ENCODE measurements at places on chromosomes 7 and 10. TPM values are rescaled to one million over a fixed set of nuclear protein-coding genes. Genes with fewer than 3 reads are reported as not detected.

The PKD2L1 gene
- not detected for total RNA-seq

The MYOF gene
- 9.7 TPM for total RNA-seq

DNA sequence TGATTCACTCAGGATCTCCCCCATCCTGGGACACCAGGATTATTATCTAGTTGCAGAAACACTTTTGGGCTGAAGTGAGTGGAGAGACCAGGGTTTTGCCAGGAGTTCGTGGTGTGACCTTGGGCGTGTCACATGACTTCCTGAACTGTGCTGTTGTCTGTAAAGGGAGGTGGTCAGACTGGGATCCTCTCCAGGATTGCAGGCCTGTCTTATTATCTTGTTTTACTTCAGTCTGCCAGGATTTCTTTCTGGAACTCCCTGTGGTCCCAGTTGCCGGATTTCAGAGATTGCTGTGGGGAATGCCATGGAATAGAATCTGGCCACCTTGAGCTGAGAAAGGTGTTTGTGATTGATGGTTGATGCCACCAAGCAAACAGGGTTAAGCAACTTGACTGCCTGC lies 35.8 kb downstream of the CRCP start:
- no peak for DNase-seq

The XRCC2 gene
- total RNA-seq = 1.3 TPM

The MYH16 gene
- total RNA-seq = not detected

The TNKS2 gene
- total RNA-seq = 47.0 TPM

- DNase-seq = no peak
These were observed 212.8 kb downstream of the TRIL start for GRCh38 chr7:28745351-28745750.

The ANKRD61 gene
- total RNA-seq = not detected

GRCh38 chr10:131757285-131758058 lies 143.3 kb upstream of the PPP2R2D start:
- DNase-seq = no peak

- no peak for DNase-seq
These were observed 188.4 kb downstream of the DYNC1I1 start for GRCh38 chr7:95960706-95961244.

The NEUROG3 gene
- total RNA-seq = not detected

The EBLN1 gene
- total RNA-seq = not detected

The GIMAP1 gene
- total RNA-seq = 11.1 TPM

GRCh38 chr10:1151076-1152033 lies 95.2 kb downstream of the WDR37 start:
- DNase-seq = no peak

- no peak for DNase-seq
These were observed 65.6 kb upstream of the NANOS1 start for GRCh38 chr10:118963933-118964332.

The ALOX5 gene
- total RNA-seq = 8.6 TPM

GRCh38 chr7:83014546-83014945 lies 148.1 kb downstream of the PCLO start:
- no peak for DNase-seq

- no peak for DNase-seq
These were observed 1.8 kb upstream of the RPA3 start for GRCh38 chr7:7720193-7720592.

DNA sequence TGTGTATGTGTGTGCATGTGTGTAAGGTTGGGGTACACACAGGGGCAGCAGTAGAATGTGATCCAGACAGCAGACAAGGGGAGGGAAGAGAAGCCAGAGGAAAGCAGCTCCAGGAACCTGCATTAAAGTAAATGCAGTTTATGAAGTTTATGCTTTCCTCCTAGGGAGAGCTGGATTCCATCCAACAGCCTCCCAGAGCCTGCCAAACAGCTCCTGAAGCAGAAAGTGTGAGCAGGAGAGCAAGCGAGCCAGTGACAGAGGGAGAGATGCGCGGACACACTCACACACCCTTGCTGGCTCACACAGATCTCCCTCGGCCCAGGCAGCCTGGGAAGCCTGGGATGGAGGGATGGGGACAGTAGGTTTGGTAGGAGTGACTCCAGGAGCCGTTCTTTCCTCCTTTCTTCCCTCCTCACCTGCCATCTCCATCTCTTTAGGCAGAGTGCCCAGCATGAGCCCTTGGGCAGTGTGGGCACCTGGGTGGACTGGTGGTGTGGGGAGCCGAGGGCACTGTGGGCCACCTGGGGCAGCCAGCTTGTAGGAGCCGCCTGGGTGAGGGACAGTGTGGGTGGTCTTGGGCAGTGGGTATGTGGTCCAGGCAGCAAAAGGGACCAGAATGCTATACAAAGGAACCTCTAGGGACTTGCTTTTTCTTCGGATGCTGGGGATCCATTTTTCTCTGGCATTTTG lies 46.1 kb downstream of the PAX2 start:
- no peak for DNase-seq

DNA sequence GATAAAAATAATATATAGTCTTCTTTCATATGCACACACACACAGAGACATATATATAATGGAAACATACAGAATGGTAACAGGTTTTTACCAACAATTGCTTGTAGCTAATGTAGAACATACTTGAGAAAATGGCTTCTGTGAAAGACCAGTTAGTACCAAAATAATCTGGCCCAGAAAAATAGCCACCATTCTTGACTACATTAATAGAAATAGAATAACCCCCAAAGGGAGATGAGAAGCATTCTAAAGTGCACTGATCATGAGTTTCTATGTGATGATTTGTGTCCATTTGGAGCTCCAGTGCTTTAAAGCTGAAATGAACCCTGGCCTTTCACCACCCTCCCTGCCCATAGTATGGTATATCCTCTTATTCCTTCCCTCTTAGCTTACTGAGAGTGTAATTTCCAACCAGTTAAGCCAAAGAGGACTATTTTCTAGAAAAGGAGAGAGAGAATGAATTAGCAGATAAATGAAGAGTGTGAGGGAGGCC lies 22.9 kb upstream of the IFIT2 start:
- DNase-seq = no peak

- DNase-seq = no peak
These were observed 180.7 kb downstream of the DIP2C start for GRCh38 chr10:508726-509125.

DNA sequence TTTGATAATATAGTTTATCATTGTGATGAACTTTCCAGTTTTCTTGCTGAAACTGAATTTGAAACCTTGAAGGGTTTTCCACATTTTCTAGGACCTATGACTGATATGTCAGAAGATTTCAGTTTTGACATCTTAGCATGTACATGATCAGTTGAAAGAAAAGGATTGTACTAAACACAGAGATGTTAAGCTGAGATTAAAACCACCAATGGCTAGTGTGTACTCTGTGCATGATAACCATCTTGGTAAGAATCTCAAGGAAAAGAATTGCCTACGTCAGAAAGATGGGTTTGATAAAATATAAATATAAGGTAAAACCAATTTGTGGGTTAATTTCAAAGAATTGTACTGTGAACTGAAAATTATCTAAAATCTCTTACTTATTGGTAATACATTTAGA lies 776.4 kb downstream of the GATA3 start:
- DNase-seq = no peak

- no peak for DNase-seq
These were observed 156.9 kb downstream of the EBF3 start for GRCh38 chr10:129807211-129807610.

DNA sequence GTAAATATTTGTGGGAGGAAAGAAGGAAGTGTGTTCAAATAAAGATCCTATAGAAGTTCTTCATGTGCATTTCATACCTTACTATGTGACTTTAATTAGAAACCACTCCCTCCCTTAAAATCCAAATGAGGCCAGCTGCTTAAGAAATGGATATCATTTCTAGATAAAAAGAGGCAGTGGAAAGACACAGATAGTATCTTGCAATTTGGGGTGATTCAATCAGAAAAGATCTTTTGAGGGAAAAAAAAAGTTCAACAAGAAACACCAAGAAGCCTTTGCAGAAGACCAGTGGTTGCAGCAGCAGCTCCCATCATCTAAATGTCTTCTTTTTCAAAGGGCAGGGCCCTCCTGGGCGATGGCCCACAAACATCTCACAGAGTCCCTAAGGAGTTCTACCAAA lies 200.1 kb downstream of the LRRN3 start:
- DNase-seq = no peak

GRCh38 chr10:101780818-101781654 lies 2.2 kb downstream of the NPM3 start:
- DNase-seq = peak; percentile 62

The SLC26A3 gene
- not detected for total RNA-seq

DNA sequence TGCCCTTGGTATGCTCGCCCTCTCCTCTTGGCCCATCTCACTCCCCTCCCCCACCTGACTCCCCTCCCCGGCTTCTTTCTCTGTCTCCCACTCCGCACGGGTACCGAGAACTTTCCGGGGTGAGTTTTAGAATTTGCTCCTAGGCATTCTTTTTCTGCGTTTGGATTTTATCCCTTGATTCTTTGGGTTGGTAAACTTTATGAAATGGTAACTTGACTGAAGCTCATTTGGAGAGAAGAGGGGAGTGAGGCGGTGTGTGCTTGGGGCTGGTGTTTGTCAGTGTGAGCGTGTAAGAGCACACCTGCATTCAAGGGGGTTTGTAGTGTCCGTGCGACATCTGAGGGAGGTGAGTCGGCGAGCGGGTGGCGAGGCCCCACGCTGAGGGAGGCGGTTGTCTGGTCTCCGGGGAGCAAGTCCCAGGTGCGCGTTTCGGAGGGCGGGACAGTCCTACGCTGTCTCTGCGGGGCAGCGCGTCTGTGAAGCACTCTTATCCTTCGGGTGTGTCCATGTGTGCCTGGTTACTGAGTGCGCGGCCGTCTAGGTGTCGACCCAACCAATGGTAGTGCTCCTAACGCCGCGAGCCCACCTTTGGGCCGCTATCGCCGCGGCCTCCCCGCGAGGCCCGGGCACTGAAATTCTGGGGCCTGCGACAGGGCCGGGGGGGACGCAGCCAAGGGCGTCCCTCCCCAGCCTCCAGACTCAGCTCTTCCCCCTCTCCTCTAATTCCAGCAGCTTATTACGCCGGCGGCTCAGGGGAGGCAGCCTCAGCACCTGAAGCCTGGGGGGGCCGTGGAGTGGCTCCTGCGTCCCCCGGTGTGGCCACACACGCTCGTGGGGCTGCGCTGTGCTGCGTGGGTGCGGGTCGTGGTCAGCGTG lies 2.6 kb upstream of the ZNF503 start:
- DNase-seq = no peak

- no peak for DNase-seq
These were observed 52.0 kb upstream of the SMNDC1 start for GRCh38 chr10:110356628-110357245.

DNA sequence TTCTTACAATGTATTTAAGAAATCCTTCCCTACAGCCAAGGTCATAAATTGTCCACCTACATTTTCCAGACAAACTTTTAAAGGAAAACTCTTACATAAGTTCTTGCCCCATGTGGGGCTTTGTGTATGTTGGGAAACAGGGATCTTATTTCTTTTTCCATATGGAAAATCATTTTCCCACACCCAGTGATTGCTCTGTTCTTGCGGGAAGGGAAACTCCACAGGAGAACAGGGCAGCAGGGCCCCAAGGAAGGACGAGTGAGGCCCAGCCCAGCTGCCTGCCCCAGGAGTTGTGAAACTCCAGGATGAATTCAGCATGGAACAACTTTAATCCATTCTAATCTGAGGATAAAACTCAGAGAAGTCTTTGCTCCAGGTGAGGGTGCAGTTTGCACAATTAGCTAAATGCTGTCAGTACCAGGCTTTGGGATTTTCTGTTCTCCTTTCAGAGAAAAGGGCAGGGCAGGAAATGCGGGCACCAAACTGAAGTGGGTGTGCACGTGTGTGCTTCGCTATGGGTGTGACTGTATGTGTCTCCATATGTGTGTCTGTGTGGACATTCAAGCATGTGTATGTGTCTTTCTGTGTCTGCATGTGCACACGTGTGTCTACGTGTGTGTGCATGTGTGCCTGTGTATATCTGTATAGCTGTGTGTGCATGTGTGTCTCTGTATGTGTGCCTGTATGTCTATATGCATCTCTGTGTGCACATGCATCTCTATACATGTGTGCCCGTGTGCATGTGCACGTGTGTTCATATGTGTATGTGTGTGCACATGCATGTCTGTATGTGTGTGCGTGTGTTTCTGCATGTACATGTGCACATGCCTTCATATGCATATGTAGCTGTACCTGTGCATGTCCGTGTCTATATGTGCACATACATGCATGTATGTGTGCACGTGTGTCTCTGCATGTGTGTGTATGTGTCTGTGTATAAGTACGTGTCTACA lies 102.0 kb upstream of the FAM20C start:
- DNase-seq = no peak

All from natural killer cell (primary cell).